ENCODE measurements at places on chromosomes 13 and 19. TPM values are rescaled to one million over a fixed set of nuclear protein-coding genes. Genes with fewer than 3 reads are reported as not detected.

ZNF763 gene
- 0.22 TPM for total RNA-seq

PSG4 gene
- total RNA-seq: not detected

ZNF844 gene
- 3.4 TPM for total RNA-seq

CPB2 gene
- 0.13 TPM for total RNA-seq

ZNF468 gene
- total RNA-seq: 20.7 TPM

LILRA5 gene
- not detected for total RNA-seq

NANOS3 gene
- total RNA-seq: not detected

DPY19L3 gene
- 35.2 TPM for total RNA-seq

ACP7 gene
- not detected for total RNA-seq

TMEM255B gene
- 0.75 TPM for total RNA-seq

DNA sequence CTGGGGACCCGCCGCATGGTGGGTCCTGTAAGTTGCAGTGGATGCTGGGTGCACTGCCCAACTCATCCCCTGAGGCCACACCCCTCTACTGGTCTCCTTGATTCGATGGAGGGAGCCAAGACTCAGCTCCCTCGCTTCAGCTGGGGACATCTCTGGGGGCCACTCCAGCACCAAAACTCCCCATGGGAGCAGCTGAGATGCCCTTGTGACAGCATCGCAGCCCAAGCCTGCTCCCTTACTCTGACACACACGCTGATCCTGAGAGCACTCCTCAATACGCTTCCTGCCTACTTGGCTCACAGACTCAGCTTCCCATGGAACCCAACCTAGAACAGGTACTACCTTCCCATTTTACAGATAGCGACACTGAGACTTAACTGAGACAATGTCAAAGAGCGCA is 56.2 kb downstream of the PEPD start:
- no peak overlapping the region for H3K27ac ChIP-seq
- H3K4me3 ChIP-seq: no peak overlapping the region
- H3K4me1 ChIP-seq: no peaks in the 10 kb centered on the region
- no peaks in the 10 kb centered on the region for H3K36me3 ChIP-seq
- DNase-seq: no peak

DNA sequence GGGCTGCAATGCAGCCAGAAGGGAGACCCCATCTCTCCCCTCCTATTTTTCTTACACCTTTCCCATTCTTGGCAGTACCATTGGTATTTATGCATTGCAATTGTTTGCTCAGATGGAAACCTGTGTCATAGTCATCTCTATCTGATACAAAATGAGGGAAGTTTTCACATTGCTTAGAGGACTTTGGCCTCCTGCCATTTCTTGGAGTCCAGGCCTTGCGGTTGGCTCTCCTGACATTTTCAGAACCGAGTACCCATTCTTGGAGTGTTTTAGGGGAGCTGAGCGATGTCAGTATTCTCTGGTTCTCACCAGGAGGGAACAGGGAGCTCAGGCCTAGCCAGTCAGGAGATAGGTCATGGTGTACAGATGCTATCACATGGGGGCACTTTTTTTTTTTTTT is 1.5 kb downstream of the SIN3B start:
- peaks cover 18% of the 10 kb centered on the region for H3K4me1 ChIP-seq
- H3K27ac ChIP-seq: no peak overlapping the region
- H3K27me3 ChIP-seq: no peaks in the 10 kb centered on the region
- peaks cover 36% of the 10 kb centered on the region for H3K36me3 ChIP-seq

GRCh38 chr13:43305416-43305815 is 282.0 kb downstream of the DNAJC15 start:
- no peak for DNase-seq
- H3K36me3 ChIP-seq: no peaks in the 10 kb centered on the region
- H3K27me3 ChIP-seq: no peaks in the 10 kb centered on the region
- no peak overlapping the region for H3K27ac ChIP-seq

- peak; percentile 96 for DNase-seq
- no peaks in the 10 kb centered on the region for H3K27me3 ChIP-seq
- H3K4me1 ChIP-seq: peaks cover 19% of the 10 kb centered on the region
- H3K27ac ChIP-seq: no peak overlapping the region
- H3K36me3 ChIP-seq: no peaks in the 10 kb centered on the region
Observed at GRCh38 chr19:10580979-10581631, 6.0 kb downstream of the AP1M2 start.

DNA sequence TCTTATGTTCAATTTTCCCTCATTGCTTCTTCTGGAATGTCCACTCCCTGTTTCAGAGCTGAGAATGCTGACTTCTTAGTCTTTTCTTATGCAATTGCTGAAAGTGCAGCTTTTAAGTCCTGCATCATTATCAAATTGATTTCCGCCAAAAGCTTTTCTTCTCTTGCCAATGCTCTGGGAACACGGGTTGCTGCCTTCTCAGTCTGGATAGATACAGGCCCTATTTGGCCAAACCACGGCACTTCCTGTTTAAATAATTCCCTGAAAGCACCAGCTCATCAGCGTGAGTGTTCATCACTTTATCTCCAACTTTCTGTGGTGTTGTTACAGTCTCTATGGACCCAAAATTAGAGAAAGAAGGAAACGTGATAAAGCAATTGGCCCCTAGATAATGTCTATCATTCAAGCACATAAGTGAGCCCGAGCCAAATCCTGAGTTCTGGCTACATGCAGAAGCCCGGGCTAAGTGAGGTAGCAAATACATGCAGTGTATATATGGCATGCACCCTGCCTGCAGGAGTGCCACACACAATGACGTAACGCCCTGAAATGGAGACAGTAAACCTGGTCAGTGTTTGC is 85.7 kb downstream of the CYSLTR2 start:
- no peak overlapping the region for H3K4me3 ChIP-seq
- no peaks in the 10 kb centered on the region for H3K4me1 ChIP-seq
- no peak overlapping the region for H3K27ac ChIP-seq
- no peak for DNase-seq

- H3K36me3 ChIP-seq: no peaks in the 10 kb centered on the region
- no peaks in the 10 kb centered on the region for H3K4me1 ChIP-seq
- peaks cover 2% of the 10 kb centered on the region for H3K27me3 ChIP-seq
- no peak overlapping the region for H3K4me3 ChIP-seq
Observed at GRCh38 chr13:44132710-44133109, 240.9 kb upstream of the SERP2 start.

GRCh38 chr13:44120043-44120442 is 240.3 kb downstream of the LACC1 start:
- no peaks in the 10 kb centered on the region for H3K4me1 ChIP-seq
- DNase-seq: no peak
- H3K36me3 ChIP-seq: no peaks in the 10 kb centered on the region
- no peaks in the 10 kb centered on the region for H3K27me3 ChIP-seq

DNA sequence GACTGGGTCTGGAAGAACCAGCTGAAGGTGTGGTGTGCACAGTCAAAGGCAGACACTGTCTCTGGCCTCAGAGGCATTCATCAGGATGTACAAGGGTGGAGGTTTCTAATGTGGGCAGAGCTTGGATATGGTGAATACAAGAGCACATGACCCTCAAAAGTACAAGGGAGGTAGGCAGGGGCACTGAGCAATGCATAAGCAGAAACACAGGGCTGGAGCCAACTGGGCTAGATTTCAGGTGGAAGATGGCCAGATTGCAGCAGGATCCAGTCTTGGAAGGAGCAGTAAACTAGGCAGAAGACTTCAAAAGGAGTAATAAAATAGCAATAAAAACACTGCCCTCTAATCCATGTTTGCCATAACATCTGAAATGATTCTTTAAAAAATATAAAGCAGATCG is 417.1 kb downstream of the OLFM4 start:
- no peak overlapping the region for H3K27ac ChIP-seq
- no peaks in the 10 kb centered on the region for H3K36me3 ChIP-seq
- no peaks in the 10 kb centered on the region for H3K27me3 ChIP-seq
- H3K4me1 ChIP-seq: no peaks in the 10 kb centered on the region
- H3K4me3 ChIP-seq: no peak overlapping the region

DNA sequence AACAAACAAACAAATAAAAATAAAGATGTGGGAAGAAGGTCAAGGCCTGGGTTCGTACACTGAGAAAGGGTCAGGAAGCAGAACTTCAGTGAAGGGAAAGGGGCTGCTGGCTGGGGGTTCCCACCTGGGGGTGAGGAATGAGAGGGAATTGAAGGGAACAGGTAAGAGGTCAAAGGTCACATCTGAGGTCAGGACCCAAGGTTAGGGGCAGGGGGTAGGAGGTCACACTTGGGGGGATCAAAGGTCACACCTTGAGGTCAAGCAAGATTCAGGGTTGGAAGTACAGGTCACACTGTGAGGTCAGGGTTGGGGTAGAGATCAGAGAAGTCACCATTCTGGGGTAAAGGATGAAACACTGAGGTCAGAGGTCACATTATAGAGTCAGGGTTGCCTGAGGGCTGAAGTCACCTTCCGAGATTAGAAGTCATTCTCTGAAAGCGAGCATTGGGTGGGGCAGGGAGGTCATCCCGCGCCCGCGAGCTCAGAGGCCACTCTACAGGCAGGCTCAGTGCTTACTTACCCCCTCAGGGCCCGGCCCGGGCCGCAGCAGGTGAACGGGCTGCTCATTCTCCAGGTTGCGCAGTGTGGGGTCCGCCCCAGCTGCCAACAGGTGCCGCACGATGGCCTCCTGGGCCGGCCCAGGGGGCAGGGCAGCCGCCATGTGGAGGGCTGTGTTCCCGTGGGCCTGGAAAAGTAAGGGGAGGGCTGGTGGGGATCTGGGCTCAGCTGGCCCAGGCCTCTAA is 10.8 kb downstream of the NFKBID start:
- no peak for DNase-seq
- no peaks in the 10 kb centered on the region for H3K27me3 ChIP-seq
- no peak overlapping the region for H3K4me3 ChIP-seq
- H3K4me1 ChIP-seq: peaks cover 5% of the 10 kb centered on the region

DNA sequence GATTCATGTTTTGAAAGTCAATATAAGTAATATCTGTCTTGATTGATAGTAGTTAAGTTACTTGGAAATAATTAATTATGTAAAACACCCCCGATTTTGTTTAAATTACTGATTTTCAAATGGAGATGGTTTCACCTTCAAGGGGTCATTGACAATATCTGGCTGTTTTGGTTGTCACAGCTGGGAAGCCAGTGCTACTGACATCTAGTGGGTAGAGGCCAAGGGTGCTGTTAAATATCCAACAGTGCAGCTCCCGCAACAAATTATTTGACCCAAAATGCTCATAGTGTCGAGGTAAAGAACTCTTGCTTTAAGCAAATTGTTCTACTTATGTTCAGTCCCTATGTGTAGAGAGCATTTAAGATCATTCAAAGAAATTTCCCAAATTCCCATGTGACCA is 50.6 kb upstream of the PCDH20 start:
- H3K27me3 ChIP-seq: no peaks in the 10 kb centered on the region
- H3K4me1 ChIP-seq: no peaks in the 10 kb centered on the region
- no peaks in the 10 kb centered on the region for H3K36me3 ChIP-seq
- H3K4me3 ChIP-seq: no peak overlapping the region
- H3K27ac ChIP-seq: no peak overlapping the region

DNA sequence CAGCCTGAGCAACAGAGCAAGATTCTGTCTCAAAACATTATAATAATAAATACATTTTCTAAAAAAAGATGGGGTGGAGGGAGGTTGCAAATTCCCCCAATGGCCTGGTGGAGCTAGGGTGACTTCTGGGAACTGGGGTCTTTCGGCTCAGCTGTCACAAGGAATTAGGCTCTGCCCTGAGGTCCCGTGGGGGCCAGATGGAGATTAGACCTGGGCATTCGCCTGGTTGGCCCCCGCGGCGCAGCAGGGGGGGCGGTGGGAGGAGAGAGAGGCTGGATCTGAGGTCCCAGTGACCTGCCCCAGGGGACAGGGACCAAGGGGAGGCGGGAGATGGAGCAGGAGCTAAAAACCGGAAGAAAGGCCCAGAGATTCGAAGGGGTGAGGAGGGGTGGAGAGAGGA is 14.8 kb downstream of the FUT6 start:
- H3K4me1 ChIP-seq: peaks cover 64% of the 10 kb centered on the region
- no peak for DNase-seq
- H3K27ac ChIP-seq: no peak overlapping the region
- H3K4me3 ChIP-seq: no peak overlapping the region
- H3K27me3 ChIP-seq: no peaks in the 10 kb centered on the region

DNA sequence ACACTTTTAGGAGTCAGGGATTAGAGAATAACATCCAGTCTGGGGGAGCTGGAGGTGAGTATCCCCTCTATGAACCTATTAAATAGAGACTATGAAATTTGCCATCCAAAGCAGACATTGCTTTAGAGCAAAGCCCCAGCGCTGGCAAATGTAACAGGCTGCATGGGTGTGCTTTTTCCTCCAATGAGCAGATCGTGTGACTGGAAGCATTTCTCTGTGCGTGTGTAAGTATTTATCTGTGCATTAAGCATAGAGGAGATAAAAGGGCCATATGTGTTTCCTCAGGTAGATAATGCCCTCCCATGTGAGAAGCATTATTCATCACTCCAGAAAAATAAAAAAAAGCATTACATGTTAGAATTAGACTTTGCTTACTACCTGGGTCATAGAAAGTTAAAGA is 924 bp downstream of the TNFSF13B start:
- H3K4me1 ChIP-seq: peaks cover 7% of the 10 kb centered on the region
- 0 out of 2 replicates have a peak overlapping the region, but pooled peaks have one; percentile 17 for H3K4me3 ChIP-seq
- H3K36me3 ChIP-seq: no peaks in the 10 kb centered on the region
- no peak for DNase-seq
- no peaks in the 10 kb centered on the region for H3K27me3 ChIP-seq

- no peaks in the 10 kb centered on the region for H3K27me3 ChIP-seq
- H3K4me1 ChIP-seq: peaks cover 21% of the 10 kb centered on the region
- H3K4me3 ChIP-seq: no peak overlapping the region
Observed at GRCh38 chr19:47644743-47645482, 36.0 kb downstream of the BICRA start.

- no peaks in the 10 kb centered on the region for H3K36me3 ChIP-seq
- H3K4me3 ChIP-seq: no peak overlapping the region
- DNase-seq: no peak
- no peaks in the 10 kb centered on the region for H3K4me1 ChIP-seq
Observed at GRCh38 chr13:100440751-100441425, 147.7 kb downstream of the GGACT start.

GRCh38 chr13:68064001-68064770 is 834.0 kb upstream of the PCDH9 start:
- no peaks in the 10 kb centered on the region for H3K36me3 ChIP-seq
- no peak overlapping the region for H3K27ac ChIP-seq
- H3K4me3 ChIP-seq: no peak overlapping the region
- DNase-seq: no peak
- no peaks in the 10 kb centered on the region for H3K4me1 ChIP-seq

- no peaks in the 10 kb centered on the region for H3K36me3 ChIP-seq
- no peaks in the 10 kb centered on the region for H3K27me3 ChIP-seq
- no peak overlapping the region for H3K27ac ChIP-seq
- H3K4me1 ChIP-seq: no peaks in the 10 kb centered on the region
Observed at GRCh38 chr13:112943309-112944125, 25.5 kb upstream of the MCF2L start.

- H3K36me3 ChIP-seq: peaks cover 75% of the 10 kb centered on the region
- H3K27ac ChIP-seq: 0 out of 3 replicates have a peak overlapping the region, but pooled peaks have one; percentile 6
- no peak overlapping the region for H3K4me3 ChIP-seq
Observed at GRCh38 chr19:339262-339887, 5.2 kb downstream of the MIER2 start.

- H3K4me3 ChIP-seq: no peak overlapping the region
- peaks cover 8% of the 10 kb centered on the region for H3K4me1 ChIP-seq
- no peaks in the 10 kb centered on the region for H3K27me3 ChIP-seq
- no peak for DNase-seq
Observed at GRCh38 chr13:26957182-26957581, 196.6 kb upstream of the GPR12 start.
